SW480 (cell line): ENCODE measurements at places on chromosomes 1 and 21.

- no peak for DNase-seq
These were observed 27.4 kb upstream of the CAMTA1 start for GRCh38 chr1:6757719-6758435.

GRCh38 chr1:204363335-204364114, 3.8 kb upstream of the PLEKHA6 start:
- peak; percentile 52 for DNase-seq

DNA sequence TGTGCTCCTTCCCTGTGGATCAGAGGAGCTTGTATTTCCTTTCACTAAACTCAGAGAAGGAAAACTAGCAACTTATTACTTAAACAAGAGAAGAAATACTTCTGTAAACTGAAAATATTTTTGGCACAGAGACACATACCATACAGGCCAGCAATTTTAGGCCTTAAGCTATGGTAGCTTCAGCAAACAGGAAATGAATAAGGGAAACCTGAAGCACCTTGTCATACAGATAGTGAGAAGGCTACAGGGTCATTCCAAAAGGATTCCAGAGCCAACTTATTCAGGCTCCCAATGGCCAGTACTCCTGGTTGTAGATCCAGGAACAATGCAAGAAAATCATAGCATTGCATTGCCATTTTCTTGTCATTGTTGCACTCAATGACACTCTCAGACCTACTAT, 9.1 kb upstream of the KYAT3 start:
- no peak for DNase-seq

- DNase-seq, result no peak
These were observed 85.1 kb downstream of the POU2F1 start for GRCh38 chr1:167305706-167306277.

GRCh38 chr1:17930635-17931034, 175.5 kb downstream of the ACTL8 start:
- DNase-seq, result no peak

GRCh38 chr1:183652107-183652506, 1.0 kb downstream of the APOBEC4 start:
- DNase-seq, result no peak

GRCh38 chr1:109826446-109826845, 62.7 kb upstream of the EPS8L3 start:
- no peak for DNase-seq

DNA sequence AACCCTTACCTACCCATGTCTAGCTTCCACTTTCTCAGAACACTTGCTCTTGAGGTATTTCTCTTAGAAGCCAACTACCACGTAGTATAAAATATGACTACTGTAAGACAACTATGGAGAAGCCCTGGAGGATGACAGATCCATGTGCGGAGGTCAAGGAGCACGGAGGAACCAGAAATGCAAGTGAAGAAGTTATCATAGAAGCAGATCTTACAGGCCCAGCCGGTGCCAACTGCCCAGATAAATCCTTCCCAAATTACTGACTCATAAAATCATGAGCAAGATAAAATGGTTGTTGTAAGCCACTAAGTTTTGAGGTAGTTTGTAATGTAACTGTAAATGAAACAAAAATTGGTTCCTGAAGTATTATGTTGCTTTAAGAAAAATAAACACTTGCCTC, 12.6 kb downstream of the GTF2B start:
- DNase-seq, result no peak

- DNase-seq, result no peak
These were observed 20.9 kb upstream of the LRRC47 start for GRCh38 chr1:3817138-3817740.

DNA sequence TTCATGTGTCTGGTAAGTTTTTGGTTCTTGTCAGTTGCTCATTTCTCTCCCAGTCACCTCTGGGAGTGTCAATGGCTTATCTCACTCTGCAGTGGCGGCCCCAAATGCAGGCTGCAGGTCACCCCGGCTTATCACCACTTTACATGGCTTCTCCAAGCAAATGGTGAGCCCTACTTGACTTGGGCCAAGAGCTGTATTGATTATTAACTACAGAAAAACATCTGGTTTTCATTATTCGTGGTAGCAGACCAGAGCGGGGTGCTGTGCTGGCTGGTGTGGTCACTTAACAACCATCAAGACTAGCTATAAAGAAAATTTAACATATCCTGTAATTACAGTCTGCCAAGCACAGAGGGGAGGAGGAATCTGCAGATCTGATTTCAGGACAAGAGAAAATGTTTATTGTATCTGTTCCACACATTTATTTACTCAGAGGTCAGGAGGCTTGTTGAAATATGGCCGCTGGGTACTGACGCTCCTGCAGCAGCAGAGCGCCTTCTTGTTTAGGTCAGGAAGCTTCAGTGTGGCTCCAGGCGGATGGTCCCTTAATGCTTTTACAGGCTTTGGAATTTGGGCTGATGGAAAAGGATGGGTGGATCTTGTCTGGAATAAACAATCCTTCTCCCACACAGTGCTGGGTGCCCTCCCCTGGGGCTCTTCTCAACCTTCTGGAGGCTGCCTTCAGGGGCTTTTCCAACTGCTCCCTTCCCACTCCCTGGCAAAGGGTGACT, 87.8 kb downstream of the HLX start:
- no peak for DNase-seq

DNA sequence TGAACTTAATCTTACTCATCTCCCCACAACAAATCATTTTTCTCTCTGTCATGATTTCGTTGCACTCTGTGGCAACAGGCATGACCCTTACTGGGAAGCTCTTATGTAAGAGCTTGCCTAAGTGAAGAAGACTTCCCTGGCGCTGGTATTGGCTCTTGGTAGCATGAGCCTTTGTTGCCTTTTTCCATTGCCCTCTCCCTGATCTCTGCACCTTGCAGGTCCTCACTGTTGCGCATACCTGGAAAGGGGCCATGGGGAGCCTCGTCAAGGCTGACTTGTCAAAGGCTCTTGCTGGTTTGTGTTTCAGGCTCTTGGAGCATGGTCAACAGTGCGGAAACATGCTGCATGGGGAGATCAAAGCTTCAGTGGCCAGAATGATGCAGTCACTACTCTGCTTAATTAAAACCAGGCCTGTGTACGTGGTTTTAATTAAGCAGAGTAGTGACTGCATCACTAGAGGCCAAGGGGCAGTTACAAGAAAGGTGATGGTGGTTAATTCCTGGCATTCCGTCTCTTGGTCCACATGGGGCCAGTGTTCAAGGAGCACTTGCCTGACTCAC, 141.3 kb downstream of the SPATA46 start:
- no peak for DNase-seq

DNA sequence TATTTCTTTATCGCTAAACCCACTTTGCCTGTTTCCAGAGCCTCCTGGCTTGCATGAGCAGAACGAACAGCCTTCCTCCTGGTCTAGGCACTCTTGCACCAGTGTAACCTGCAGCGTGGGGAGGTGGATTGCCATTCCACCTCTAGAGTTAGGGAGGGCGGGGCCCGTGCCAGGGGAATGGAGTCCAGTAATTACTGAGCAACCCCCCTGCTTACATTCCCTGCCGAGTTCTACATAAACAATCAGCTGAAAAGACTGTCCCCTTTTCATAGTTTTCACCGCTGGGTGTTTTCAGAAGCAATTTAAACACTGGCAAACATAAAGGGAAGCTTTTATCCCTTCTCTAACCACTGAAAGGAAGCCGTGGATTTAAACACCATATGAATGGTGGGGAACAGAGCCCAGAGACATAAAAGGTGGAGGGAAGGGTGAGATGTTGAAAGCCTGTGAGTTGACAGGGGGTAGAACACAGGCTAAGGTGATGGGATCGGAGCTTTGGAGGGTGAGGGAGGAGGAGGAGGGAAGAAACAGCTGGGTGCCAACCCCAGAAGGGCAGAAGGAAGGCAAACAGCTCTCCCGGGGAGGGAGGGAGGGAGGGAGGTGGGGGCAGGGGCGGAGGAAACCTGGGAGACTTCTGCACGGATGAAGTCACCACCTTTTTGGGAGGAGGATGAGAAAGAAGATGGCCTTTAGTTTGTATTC, 68.0 kb upstream of the WDR26 start:
- DNase-seq, result peak; percentile 70

- no peak for DNase-seq
These were observed 140.2 kb upstream of the SERTAD4 start for GRCh38 chr1:210092366-210092765.

DNA sequence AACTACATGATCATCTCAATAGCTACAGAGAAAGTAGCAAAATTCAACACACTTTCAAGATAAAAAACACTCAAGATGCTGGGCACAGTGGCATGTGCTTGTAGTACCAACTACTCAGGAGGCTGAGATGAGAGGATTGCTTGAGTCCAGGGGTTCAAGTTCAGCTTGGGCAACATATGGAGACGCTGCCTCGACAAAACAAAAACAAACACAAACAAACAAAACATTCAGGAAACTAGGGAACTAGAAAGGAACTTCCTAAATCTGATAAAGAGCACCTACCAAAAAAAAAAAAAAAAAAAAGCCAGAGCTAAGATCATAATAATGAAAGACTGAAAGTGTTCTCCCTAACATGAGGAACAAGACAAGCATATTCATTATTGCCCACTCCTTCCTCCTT, 22.8 kb upstream of the RNF186 start:
- no peak for DNase-seq

GRCh38 chr1:51139474-51139873, 37.4 kb downstream of the C1orf185 start:
- DNase-seq, result no peak

DNA sequence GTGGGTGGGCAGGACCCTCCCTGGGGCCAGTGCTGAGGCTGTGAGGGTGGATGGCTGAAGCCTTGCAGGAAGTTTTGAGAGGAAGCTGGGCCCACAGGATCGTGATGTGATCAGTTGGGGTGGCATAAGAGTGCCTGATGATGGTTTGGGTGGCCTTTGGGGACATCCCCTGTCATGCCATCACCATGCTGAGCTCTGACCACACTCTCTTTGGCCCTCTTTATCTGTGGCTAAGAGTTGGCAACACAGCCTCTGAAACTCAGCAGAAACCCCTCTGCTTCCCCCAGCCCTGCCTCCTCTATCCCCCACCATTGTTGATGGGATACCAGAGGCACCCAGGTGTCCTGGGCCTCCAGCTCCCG, 19.8 kb downstream of the MIIP start:
- DNase-seq, result no peak

DNA sequence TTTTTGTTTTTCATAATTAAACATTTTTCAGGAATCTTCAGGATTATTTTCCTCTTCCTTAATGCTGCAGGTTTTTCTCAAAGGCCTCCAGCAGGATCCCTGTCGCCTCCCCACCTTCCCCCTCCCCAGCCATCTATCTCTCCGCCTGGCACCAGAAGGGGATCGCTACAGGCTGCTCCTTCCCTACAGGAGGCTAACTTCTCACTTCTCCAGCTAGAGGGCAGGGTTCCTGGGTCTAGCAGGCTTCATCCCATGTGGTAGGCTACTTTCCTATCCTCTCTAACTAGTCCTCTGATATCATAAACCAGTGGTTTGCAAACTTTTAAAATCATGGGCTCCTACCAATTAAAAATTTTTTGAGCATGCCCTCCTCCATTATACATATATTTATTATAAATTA, 104.1 kb downstream of the KCNN3 start:
- peak; percentile 30 for DNase-seq

GRCh38 chr1:35452106-35452774, 105.0 kb downstream of the KIAA0319L start:
- no peak for DNase-seq

DNA sequence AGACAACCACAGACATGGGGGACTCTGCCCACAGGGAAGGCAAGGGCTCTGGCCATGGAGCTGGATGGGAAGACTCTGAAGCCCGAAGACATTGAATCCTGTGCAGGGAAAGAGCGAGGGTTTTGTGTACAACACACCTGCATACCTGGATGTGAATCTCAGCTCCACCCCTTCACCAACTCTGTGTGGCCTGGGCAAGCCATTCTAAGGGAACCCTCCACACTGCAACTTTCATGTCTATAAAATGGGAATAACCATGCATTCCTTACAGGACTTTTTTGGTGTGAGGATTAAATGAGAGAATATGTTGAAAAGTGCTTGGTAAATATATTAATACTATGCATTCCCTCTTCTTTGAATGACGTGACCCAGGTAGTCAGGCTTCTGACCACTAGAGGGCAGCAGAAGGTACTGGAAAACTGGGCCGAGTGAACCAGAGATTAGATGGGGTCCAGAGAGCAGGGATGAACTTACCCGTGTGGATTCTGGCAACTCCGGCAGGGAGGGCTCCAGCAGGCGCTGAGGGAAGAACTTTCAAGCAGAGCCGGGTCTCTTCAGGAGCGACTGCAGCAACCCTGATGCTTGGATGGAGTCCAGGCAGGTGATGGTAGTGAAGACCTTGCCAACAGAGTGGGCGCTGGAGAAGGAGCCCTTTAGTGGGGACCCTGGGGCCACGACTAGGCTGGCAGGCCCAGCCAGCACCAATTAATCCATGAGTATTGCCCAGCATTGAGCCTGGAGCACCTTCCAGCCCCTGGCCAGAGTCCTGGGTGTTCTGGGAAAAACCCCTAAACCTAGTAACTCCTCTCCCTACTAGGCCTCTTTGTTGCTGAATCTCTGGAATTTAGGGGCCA, 834 bp upstream of the ELF3 start:
- DNase-seq, result peak; percentile 91

DNA sequence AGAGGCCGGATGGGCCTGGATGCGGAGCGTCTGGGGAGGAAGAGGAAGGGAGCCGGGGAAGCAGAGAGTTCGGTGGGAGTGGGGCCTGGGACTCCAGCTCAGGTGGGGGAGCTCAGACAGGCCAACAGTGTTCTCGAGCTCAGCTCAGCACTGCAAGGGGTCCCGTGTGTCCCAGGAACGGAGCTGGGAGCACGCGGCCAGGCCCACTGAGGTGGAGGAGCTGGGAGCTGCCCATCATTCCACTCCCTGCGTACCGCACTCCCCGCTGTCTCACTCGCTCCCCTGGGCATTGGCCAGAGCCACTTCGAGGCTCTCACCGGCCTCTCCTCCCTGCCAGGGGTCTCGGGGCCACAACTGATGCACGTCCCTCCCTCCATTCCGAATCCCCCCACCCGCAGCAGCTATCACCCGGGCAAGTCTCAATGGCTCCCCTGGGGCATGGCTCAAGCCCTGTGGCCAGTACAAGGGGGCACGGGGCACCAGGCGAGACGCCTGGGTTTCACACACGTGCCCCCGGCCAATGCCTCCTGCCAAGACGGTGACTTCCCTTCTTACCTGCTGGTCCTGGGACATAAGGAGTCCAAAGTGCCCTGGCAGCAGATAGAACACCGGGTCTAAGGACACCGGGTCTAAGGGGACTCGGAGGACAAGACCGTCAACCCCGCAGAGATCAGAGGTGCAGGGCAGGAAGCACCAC, 30.3 kb upstream of the COL6A2 start:
- no peak for DNase-seq

- DNase-seq, result no peak
These were observed 1.5 kb downstream of the S100PBP start for GRCh38 chr1:32818804-32819541.

- no peak for DNase-seq
These were observed 146.3 kb downstream of the NRIP1 start for GRCh38 chr21:14918527-14918926.
